ENCODE measurements at places on chromosomes 7 and 10. TPM values are rescaled to one million over a fixed set of nuclear protein-coding genes. Genes with fewer than 3 reads are reported as not detected.

Gene TDRD1
- not detected for total RNA-seq

Gene CUBN
- 0.12 TPM for total RNA-seq

Gene CCNJ
- total RNA-seq, result 2.4 TPM

Gene RARRES2
- 7.5 TPM for total RNA-seq

Gene CALHM3
- not detected for total RNA-seq

Gene ATRNL1
- 1.3 TPM for total RNA-seq

Gene SFRP5
- total RNA-seq, result not detected

Gene PON3
- 2.0 TPM for total RNA-seq

DNA sequence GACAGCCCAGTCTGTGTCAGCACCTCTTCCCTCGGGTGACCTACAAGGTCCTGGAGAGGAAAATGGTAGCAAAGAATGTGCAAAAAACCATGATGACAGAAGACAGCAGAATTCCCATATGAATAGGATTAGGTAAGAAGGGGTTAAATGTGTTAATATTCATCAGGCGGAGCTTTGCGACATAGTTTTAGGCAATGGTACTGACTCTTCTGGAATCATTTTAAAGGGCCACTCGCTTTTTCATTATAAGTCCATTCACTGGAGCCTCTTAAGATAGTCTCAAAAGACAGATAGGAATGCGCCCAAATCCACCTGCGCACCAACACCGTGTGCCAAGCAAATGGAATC, 38.2 kb downstream of the DLG5 start:
- ATAC-seq, result no peak

GRCh38 chr7:101817471-101818286, at the start of gene CUX1:
Gene CUX1 (plus strand): TSS chr7:101817626. CDS start chr7:101817640, 14 bp downstream.
- ATAC-seq, result peak; percentile 41

DNA sequence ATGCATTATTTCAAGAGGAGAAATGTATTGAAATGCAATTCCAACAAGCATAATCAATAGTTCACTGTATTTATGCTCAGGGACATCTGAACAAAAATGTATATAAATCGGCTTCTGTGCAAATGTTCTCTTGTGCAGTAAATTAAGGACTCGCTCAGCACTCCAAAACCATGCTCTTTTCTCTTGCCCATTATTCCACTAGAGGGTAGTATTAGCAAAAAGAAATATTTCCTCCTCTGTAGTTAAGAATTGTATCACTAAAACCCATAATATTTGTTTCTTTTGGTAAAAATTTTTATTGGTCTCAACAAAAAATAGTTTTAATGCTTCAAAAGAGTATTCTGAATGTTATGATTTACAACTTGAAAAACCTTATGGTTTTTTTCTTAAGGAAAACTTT, 803.1 kb downstream of the PCDH15 start:
- no peak for ATAC-seq

DNA sequence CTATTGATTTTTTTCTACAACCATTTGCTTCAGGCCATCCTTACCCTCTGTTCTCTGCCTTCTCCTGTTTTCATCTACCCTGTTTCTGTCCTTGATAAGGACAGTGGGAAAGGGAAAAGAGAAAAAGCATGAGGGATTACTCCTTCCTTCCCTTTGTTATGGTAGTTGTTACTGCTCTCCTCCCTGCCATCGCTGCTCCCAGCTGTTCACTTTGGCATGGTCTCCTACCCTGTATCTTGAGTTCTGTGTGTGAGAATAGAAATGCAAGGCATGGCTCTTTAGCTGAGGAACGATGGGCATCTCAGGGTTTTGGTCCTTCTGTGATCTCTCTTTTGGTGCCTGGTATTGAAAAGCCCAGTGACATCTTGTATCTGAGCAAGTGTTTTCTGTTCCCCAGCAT, 6.4 kb downstream of the CCSER2 start:
- ATAC-seq, result no peak

DNA sequence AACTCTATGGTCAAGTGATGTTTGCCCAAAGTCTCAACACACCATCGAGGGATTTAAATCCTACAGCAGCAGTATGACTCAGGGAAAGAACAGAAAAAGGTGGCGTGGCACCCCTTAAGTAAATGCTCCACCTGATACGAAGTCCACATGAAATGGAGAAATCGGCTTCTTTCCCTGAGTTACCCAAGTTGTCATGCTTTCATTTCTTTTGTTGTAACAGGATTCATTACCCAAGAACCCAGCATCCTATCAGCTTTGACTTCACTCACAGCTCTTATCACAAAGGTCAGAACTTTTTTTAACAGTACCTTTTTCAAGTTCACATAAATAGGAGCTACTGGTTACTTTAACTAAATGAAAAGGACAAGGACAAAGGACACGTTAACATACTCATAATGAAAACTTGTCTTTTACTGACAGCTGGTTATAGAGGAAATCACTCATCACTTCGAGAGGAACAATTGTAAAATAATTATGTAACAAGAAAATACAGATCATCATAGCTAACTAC, 219.8 kb upstream of the FRMD4A start:
- no peak for ATAC-seq

DNA sequence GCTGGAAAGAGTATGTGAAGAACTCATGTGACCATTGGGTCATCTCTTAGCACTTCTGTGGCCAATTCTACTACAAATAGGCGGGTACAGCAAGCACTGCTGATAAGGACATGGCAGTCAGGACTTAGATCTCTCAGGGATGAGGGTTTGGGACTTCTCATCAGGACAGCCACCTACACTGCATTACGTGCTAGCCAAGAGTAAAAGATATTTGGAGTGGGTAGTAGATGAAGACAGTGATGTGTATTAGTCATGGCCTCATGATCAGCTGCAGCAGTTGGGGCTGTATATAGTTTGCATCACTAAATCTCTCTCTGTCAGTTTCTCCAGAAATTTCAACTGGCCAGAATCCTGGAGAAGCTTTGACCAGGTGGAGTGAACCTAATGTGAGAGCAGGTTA, 9.2 kb downstream of the TAS2R60 start:
- ATAC-seq, result no peak

- ATAC-seq, result no peak
Observed at GRCh38 chr7:80508440-80508839, 3.4 kb downstream of the GNAT3 start.

- no peak for ATAC-seq
Observed at GRCh38 chr7:158550886-158551452, 36.7 kb downstream of the PTPRN2 start.

DNA sequence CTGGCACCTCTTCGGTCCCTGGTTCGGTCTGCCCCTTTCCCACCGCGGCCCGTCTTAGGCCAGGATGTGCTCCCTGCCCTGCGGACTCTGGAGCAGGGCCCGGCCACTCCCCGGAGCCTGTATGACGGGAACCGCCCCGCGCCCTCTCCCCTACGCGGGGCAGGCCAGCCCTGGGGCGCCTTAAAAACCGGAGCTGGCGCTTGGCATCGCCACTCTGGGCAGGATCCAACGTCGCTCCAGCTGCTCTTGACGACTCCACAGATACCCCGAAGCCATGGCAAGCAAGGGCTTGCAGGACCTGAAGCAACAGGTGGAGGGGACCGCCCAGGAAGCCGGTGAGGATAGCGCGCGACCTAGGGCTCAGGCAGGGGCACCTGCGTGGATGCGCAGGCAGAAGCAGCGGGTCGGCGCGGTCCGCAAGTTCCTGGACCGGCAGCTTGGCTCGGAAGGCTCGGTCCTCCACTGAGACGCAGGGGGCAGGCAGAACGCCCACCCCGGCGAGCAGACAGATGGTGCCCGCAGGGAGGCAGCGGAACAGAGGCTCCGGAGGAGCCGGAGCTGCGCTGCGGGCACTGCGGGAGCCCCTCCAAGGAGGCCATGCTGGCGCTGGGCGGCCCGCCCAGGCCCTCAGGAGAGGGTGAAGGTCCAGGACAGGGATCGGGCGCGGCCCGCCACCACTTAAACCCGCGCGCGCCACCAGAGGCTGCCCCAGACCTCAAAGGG, at the start of gene ADIRF:
TSS of gene ADIRF (plus strand) at position 212 of the 723 bp plus-strand sequence. CDS start at position 275, 63 bp downstream.
- peak; percentile 28 for ATAC-seq

DNA sequence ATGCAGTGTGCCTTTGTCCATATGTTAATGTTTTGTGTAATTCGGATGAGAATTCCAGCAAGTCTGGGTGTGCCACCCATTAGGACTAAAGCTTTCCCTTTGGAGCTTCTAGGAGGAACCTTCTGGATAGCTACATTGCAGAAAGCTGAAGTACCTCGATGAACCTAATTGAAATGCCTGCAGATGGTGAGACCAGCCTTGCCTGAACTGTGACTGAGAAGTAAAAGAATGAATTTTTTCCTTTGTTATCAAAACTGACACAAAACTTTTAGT, 31.1 kb upstream of the FBXW4 start:
- ATAC-seq, result no peak

DNA sequence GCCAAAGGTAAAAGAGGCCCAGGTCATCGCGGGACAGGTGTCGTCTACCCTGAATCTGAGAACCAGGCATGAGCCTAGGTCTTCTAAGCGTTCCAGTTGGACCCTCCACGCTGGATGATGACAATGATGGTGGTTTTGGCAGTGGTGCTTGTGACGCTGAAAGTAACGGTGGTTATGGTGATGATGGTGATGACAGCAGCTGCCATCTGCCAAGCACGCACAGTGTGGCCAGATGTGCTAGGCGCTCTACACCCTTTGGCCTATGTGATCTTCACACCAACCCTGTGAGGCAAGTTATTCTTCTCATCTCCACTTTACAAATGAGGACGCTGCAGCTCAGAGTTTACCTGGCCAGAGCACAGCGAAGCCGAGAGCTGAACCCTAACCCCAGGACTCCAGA, 93.9 kb downstream of the FAM53B start:
- ATAC-seq, result no peak

DNA sequence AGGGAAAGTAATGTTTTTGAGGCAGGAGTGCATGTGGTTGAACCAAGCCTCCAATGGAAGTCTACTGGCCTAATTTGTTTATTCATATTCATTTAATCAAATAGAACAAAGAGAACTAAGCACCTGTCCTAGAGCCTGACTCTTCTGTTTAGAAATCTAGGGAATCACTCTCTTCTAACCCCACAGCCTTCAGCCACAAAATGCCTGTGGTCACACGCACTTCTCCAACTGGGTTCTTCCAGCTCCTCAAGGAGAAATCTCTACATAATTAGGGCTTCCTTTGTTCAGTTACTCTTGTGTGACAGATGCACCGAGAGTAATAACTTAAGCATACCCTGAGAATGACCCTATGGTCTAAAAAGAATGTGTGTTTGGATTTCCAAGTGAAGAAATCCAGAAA, 133.7 kb upstream of the NAMPT start:
- ATAC-seq, result peak; percentile 8

- ATAC-seq, result no peak
Observed at GRCh38 chr7:124992851-124993562, 63.4 kb upstream of the POT1 start.

DNA sequence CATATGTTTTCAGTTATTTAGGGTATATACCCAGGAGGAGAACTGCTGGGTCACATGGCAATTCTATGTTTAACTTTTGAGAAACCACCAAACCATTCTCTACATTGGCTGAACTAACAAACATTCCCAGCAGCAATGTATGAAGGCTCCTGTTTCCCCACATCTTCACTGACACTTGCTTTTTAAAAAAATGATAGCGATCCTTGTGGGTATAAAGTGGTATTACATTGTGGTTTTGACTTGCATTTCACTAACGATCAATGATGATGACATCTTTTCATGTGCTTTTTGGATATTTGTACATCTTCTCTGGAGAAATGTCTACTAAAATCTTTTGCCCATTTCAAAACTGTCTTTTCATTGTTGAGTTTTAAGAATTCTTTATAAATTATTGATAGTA, 51.2 kb upstream of the ANAPC16 start:
- ATAC-seq, result no peak

GRCh38 chr7:17640730-17641377, 299.4 kb downstream of the SNX13 start:
- no peak for ATAC-seq

GRCh38 chr10:119119400-119119799, 15.5 kb downstream of the DENND10 start:
- no peak for ATAC-seq

GRCh38 chr10:4013651-4014121, 228.7 kb upstream of the KLF6 start:
- peak; percentile 46 for ATAC-seq

DNA sequence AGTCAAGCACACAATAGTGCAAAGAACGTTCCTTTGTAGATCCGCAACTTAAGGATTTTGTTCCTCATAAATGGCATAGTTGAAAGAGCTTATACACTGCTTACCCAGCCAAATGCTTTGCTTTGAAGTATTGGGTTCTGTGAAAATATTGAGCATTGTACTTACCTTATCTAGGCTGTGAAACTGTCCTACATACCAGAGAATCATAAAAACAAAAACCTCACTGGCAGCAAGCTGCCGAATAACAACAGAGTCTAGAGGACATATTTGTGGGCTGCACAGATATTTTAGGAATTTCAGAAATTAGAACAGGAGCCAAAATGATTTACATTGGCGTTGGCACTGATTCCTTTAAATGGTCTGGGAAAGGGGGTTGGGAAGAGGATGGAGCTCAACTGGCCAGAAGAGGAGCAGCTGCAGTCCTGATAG, 174.8 kb downstream of the RTKN2 start:
- no peak for ATAC-seq
